Spinal cord (tissue), 10 donors: ENCODE measurements at places on chromosomes 4 and X. TPM values are rescaled to one million over a fixed set of nuclear protein-coding genes. Genes with fewer than 3 reads are reported as not detected.

Gene DAPP1
- total RNA-seq = 5.7 TPM

Gene RBM3
- 158 TPM for total RNA-seq

DNA sequence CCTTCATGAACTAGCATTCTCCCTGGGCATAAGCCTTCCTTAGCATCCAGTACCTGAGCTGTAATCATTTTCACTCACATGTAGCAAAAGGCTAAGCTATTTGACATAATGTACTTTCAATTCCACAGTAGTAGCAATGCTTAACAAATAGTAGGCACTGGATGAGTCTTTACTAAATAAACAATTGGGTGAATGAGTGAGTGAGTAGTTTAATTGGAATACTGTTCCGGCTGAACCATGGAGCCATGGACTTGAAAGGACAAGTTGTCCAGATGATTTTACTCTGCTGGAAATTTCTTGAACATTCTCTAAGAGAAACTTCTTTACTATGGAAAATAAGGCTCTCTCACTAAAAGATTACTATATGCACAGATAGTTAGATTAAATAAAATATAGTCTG is 159.3 kb downstream of the FAM47B start:
- H3K36me3 ChIP-seq = no peaks in the 10 kb centered on the region
- no peak overlapping the region for H3K27ac ChIP-seq
- H3K4me3 ChIP-seq = no peak overlapping the region
- H3K27me3 ChIP-seq = no peaks in the 10 kb centered on the region
- DNase-seq = no peak

DNA sequence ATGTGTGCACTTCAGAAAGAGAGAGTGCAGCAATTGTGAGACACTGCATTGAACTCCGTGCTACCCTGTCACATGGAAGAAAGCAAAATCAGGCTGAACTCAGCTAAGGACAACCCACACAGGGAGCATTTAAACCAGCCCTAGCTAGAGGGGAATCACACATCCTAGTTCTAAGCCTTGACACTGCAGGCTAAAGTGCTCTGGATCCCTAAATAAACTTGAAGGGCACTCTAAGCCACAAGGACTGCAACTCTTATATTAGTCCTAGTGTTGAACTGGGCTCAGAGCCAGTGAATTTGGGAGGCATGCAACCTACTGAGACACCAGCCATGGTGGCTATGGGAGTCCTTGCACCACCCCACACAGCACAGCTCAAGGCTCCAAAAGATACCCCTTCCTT is 311.9 kb downstream of the OPHN1 start:
- H3K36me3 ChIP-seq = no peaks in the 10 kb centered on the region
- no peak overlapping the region for H3K4me3 ChIP-seq
- no peaks in the 10 kb centered on the region for H3K4me1 ChIP-seq
- DNase-seq = no peak

- H3K4me1 ChIP-seq = peaks cover 8% of the 10 kb centered on the region
- H3K27ac ChIP-seq = no peak overlapping the region
- no peaks in the 10 kb centered on the region for H3K27me3 ChIP-seq
- no peak for DNase-seq
- H3K4me3 ChIP-seq = no peak overlapping the region
- H3K36me3 ChIP-seq = no peaks in the 10 kb centered on the region
These were observed 40.0 kb downstream of the PROM1 start for GRCh38 chr4:16043642-16044498.

Gene EDA2R
- total RNA-seq = 3.7 TPM

GRCh38 chr4:150244600-150244999 is 166.4 kb downstream of the DCLK2 start:
- H3K4me3 ChIP-seq = no peak overlapping the region
- H3K4me1 ChIP-seq = peaks cover 10% of the 10 kb centered on the region
- DNase-seq = peak; percentile 71
- peaks cover 18% of the 10 kb centered on the region for H3K36me3 ChIP-seq
- H3K27me3 ChIP-seq = no peaks in the 10 kb centered on the region

Gene SLC2A9
- 4.4 TPM for total RNA-seq

GRCh38 chr4:60241866-60242265 is 958.3 kb upstream of the ADGRL3 start:
- no peaks in the 10 kb centered on the region for H3K4me1 ChIP-seq
- H3K27me3 ChIP-seq = no peaks in the 10 kb centered on the region
- H3K36me3 ChIP-seq = no peaks in the 10 kb centered on the region
- no peak overlapping the region for H3K27ac ChIP-seq
- no peak overlapping the region for H3K4me3 ChIP-seq

Gene ZNF718
- 14.4 TPM for total RNA-seq

DNA sequence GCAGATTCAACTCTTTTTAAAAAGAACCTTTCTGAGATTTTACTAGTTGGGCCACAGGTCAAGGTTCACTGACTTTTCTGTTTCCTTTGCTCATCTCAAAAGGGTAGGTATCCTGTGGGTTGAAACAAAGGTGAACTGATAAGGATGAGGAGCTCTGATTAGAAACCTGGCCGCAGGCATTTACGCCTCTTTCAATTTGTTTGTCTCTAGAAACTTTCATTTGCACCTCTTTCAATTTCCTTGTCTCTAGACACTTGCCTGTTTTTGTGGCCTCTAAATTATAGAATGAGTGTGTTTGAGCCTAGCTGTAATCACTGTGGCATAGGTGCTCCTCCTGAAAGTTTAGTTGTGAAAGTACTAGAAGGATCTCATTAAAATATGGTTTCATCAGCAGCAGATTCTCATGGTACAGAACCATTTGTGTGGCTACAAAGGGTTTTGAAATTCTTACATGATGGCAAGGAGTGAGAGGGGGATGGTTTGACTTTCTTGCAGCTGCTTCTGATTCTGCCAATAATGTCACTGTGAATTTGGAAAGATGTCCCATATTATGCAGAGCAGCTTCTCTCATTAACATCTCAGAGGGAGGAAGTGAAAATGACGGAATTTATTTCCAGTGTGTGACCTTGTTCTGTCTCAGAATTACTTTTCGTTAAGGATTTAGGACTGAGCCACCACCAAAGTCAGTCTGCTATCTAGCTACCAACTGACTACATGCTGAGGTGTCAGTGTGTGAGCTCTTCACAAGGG is 142.2 kb downstream of the SH2D1A start:
- H3K4me1 ChIP-seq = no peaks in the 10 kb centered on the region
- no peaks in the 10 kb centered on the region for H3K27me3 ChIP-seq
- H3K36me3 ChIP-seq = no peaks in the 10 kb centered on the region

Gene H2AZ1
- 215 TPM for total RNA-seq

GRCh38 chr4:143700416-143701352 is at the start of gene FREM3:
Gene FREM3, minus strand, starts transcription at chr4:143700675. Its CDS starts 0 bp downstream, at chr4:143700675.
- H3K4me3 ChIP-seq = peak within 1 kb of the TSS; percentile 32
- no peak within 1 kb of the TSS for H3K27ac ChIP-seq
- no peak for DNase-seq
- H3K36me3 ChIP-seq = no peaks in the 10 kb centered on the region
- H3K4me1 ChIP-seq = peaks cover 19% of the 10 kb centered on the region

DNA sequence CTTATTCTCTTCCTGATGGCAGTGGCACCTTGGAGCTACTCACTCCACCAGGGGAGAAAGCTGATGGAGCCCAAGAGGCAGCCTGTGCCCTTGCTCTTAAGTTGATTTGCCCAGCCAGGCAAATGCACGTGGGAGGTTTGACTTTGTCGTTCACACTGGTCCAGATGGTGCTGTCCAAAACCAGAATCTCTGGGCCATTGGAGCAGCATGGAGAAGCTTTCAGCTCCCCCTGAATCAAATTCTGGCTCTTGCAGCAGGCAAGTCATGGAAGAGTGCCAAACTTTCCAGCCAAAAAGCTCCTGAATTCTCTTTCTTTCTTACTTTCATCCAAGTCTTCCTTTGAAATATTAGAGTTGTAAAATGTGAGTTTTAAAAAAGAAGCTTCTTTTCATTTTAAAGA is 970.4 kb downstream of the RPA4 start:
- peak; percentile 28 for DNase-seq
- no peaks in the 10 kb centered on the region for H3K27me3 ChIP-seq

DNA sequence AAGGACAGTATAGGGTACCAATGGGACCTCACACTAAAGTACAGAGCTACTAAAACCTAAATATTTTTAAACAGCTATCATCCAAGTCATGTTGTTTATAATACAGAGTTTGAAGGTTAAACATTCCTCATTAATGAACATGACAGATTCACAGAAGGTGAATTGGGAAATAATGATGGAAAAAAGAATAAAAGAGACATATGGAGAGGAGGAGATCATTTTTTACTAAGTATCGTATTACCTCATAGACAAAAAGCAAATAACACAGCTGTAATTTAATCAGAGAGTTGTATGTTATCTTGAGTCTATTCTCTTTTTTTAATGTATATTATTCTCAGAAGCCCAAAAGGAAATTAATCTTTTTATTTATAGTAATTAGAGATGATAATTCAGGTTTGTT is 7.9 kb downstream of the PLK4 start:
- DNase-seq = no peak
- no peak overlapping the region for H3K27ac ChIP-seq
- H3K27me3 ChIP-seq = no peaks in the 10 kb centered on the region
- H3K36me3 ChIP-seq = peaks cover 3% of the 10 kb centered on the region
- no peaks in the 10 kb centered on the region for H3K4me1 ChIP-seq

GRCh38 chr4:80155316-80155982 is 41.9 kb upstream of the PRDM8 start:
- no peaks in the 10 kb centered on the region for H3K4me1 ChIP-seq
- no peak overlapping the region for H3K4me3 ChIP-seq
- no peak overlapping the region for H3K27ac ChIP-seq
- no peaks in the 10 kb centered on the region for H3K27me3 ChIP-seq
- no peaks in the 10 kb centered on the region for H3K36me3 ChIP-seq
- DNase-seq = no peak

- H3K27ac ChIP-seq = no peak overlapping the region
- no peak overlapping the region for H3K4me3 ChIP-seq
- H3K4me1 ChIP-seq = peaks cover 11% of the 10 kb centered on the region
- no peak for DNase-seq
These were observed 2.4 kb downstream of the DNAJB14 start for GRCh38 chr4:99943904-99944437.

DNA sequence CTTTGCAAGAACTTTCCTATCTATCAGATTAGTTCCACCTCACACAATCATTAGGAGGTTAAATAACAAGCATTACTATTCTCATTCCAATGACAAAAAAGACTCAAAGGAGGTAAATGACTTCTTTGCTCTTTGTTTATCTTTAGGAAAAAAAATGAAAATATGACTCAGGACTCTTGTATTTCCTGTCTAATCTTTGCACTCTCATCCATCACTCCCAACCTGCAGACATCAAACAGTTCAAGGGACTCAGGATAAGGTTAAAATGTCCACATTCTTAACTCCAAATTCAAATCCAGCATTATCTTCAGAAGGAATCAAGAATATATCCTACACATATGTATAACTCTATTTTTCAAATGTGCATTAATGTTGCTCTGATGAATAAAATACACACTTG is 139.6 kb downstream of the UNC5C start:
- no peaks in the 10 kb centered on the region for H3K4me1 ChIP-seq
- H3K27me3 ChIP-seq = no peaks in the 10 kb centered on the region
- DNase-seq = no peak
- no peak overlapping the region for H3K4me3 ChIP-seq
- H3K36me3 ChIP-seq = no peaks in the 10 kb centered on the region

Gene SNCA
- total RNA-seq = 135 TPM

Gene AWAT2
- not detected for total RNA-seq

Gene LEF1
- 50.5 TPM for total RNA-seq

Gene ARHGEF38
- total RNA-seq = 0.11 TPM

GRCh38 chr4:66522244-66522643 is 852.0 kb upstream of the EPHA5 start:
- H3K36me3 ChIP-seq = no peaks in the 10 kb centered on the region
- H3K4me3 ChIP-seq = no peak overlapping the region
- H3K4me1 ChIP-seq = no peaks in the 10 kb centered on the region
- H3K27me3 ChIP-seq = no peaks in the 10 kb centered on the region

- H3K27me3 ChIP-seq = no peaks in the 10 kb centered on the region
- no peaks in the 10 kb centered on the region for H3K36me3 ChIP-seq
- no peak overlapping the region for H3K27ac ChIP-seq
- no peaks in the 10 kb centered on the region for H3K4me1 ChIP-seq
These were observed 98.9 kb downstream of the HPGD start for GRCh38 chr4:174423257-174423944.

- no peak overlapping the region for H3K4me3 ChIP-seq
- H3K27me3 ChIP-seq = no peaks in the 10 kb centered on the region
- no peaks in the 10 kb centered on the region for H3K36me3 ChIP-seq
- DNase-seq = no peak
- H3K4me1 ChIP-seq = no peaks in the 10 kb centered on the region
These were observed 73.1 kb downstream of the PHEX start for GRCh38 chrX:22105231-22105630.

DNA sequence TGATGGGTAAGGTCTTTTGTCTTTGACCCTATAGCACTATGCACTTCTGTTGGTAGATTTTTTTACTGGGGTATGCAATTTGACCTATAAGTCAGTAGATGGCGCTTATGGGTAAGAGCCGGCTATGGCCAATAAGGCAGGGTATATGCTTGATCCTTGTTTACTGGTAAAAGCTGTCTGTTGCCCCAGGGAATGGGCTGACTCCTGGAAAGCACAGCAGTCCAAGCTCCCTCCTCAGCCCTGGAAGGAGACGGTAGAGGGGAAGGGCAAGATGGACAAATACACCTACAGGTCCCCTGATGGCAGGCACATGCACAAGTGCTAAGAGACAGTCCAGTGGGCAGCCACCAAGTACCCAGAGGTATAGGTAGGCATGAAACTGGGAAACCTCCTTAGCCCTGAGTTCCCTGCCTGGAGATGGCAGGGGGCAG is 63.7 kb downstream of the ADAMTS3 start:
- no peak for DNase-seq
- H3K4me1 ChIP-seq = peaks cover 5% of the 10 kb centered on the region
- H3K36me3 ChIP-seq = no peaks in the 10 kb centered on the region
- no peak overlapping the region for H3K4me3 ChIP-seq
- no peaks in the 10 kb centered on the region for H3K27me3 ChIP-seq

DNA sequence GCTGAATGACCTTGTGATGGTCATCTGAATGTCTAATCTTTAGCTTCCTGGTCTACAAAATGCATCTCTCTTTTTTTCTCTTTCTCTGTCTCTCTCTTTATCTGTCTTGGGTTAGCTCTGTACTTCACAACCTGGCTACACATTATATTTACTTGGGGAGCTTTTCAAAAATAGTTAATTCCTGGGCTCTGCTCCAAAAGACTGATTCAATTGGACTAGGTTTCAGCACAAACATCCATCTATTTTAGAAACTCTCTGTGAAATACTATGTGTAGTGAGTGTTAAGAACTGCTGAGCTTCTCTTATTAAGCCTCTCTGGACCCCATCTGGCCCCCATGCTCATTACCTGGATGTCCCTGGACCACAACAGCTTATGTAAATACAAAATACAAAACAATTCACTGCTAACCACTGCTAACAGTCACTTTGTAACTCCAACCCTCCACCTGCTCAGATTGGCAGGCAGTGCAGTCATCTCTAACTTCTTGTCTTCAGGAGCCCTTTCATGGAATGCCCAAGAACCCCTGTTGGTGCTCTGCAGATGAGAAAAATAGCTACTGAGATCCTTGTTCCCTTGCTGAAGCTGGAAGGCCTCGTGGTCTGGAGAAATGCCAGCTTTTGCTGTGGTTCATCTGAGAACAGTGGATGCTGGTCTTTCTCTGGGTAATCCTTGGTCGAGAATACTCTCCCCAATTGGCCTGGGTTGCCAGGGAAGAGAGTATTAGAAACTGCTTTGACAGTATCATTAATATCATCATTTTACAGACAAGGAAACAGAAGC is 14.8 kb upstream of the BOD1L1 start:
- H3K27ac ChIP-seq = peak overlapping the region; percentile 57
- H3K4me1 ChIP-seq = peaks cover 7% of the 10 kb centered on the region
- no peaks in the 10 kb centered on the region for H3K36me3 ChIP-seq
- no peaks in the 10 kb centered on the region for H3K27me3 ChIP-seq
- no peak overlapping the region for H3K4me3 ChIP-seq
